ENCODE measurements at places on chromosomes 2 and 18.

DNA sequence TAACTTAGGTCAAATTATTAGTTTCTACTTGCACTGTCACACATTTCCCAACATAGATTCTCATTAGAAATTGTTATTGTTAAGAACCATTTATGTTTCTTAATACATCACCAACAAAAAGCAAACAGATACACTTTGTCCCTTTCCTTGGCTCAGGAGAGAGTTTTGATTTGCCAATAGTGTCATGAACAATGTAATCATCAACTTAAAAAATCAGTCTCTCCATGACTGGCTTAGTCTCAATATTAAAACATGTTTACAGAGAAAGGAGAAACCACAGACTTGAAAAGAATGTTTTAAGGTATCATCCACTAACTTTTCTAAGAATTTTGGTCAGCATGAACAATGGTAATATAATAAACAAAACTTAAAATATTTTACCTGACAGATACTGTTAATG is 416.5 kb upstream of the KCNH7 start:
- no peak for DNase-seq

DNA sequence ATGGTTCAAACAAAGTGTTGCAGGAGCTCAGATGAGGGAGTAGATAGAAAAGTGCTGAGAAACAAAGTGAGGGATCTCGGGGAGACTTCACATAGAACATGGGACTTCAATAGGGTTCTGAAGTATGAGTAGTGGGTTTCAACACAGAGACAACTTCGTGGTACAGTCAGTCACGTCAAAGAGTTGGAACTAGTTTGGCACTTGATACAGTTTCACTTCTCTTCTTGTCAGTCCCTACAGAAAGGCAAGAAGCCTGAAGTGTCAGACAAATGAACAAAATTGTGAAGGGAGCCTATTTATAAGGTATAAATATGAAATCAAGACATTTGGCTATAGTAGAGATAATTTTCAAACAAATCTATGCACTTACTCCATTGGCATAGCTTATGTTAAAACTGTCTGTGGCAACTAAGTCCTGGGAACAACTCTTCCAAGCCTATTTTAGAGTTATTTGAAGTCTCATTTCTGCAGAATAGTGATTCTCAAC is 338.0 kb downstream of the TDRD15 start:
- DNase-seq, result no peak

DNA sequence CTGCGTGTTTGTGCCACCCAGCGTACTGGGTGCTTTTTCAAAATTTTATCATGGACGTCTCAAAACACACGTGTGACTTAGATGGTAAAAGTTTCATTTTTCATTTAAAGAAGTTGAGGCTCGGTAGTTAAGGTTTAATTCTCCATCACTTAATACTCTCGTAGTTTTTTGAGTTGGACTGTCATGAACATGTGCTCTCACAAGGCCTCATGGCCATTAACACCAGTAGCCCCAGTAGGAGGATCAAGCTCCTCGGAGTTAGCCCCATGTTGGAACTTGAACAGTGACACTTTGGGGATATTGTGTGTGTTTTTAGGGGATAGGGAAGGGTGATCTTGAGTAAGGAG is 15.3 kb downstream of the NMUR1 start:
- DNase-seq, result no peak

GRCh38 chr2:222450021-222450420 is 25.7 kb downstream of the SGPP2 start:
- DNase-seq, result no peak

GRCh38 chr2:10141736-10142639 is 19.4 kb downstream of the RRM2 start:
- no peak for DNase-seq

- DNase-seq, result no peak
Observed at GRCh38 chr18:11586896-11587295, 22.5 kb upstream of the SLC35G4 start.

GRCh38 chr2:174914853-174915760 is 90.1 kb downstream of the CHN1 start:
- DNase-seq, result peak; percentile 73

GRCh38 chr2:37858400-37858711 is 66.7 kb upstream of the RMDN2 start:
- no peak for DNase-seq
